ENCODE measurements at places on chromosomes 1 and 21.
A peak's percentile ranks its signal among the peaks of the same experiment; 100 is the strongest.

DNA sequence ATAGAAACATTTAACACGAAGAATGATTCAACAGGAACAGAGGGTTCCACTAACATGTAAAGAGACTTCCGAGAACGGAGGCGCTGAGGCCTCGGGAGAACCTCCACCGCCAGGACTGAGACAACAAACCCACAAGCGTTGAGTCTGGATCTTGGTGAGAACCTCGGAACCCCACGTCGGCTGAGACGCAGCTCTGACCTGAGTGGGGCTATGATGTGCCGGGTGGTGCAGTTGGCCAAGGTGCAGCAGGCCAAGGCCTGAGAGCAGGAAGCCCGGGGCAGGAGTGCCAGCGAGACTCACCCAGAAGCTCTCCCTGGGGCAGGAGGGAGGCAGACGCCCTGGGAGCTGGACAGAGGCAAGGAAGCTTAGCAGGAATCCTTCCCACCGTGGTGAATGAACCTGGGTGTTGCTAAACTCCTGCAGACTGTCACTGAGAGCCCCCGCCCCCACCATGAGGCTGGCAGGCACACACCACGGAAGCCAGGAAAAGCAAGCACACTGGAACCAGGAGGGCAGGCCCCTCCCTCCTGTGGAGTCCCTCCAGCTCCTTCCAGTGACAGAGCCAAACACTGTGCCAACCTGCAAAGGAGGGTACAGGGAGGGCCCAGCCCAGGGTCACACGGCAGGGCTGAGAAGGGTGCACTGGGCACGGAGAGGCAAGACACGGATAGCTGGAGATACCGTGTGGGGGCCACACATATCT, 34.8 kb downstream of the WDR4 start:
- no peak for DNase-seq

DNA sequence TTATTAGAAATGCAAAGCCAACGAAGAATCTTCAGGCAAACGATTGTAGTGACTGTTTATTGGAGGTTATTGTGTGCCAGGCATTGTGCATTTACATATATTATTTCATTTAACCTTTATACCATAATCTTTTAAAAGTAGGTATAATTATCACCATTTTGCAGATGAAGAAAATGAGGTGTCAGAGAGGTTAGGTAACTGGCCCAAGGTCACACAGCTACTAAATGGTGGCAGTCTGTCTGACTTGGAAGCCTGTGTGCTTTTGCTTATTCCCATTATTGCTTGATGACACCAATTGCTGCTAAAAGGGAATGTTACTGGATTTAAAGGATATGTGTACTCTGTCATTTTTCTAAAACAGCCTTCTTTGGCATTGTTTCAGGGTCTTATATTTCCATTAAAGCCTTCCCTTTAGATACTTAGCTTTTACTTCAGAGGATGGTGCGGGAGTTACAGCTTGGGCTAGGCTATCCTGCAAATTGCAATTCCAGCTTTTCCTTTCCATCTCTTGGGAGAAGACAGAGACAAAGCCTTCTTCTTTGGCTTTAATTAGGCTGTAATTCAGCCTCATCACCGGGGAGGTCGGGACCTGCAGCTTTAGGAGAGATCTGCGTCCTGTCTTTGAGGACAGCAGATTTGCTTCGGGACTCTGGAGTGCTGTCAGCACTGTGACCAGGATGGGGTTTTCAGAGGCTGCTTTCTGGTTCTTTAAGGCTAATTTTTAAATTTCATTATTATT, 37.4 kb upstream of the ERRFI1 start:
- no peak for DNase-seq

GRCh38 chr1:205567716-205568115, 63.2 kb downstream of the CDK18 start:
- DNase-seq, result no peak

- no peak for DNase-seq
Measured at GRCh38 chr1:74584185-74584584, 71.8 kb upstream of the LRRC53 start.

DNA sequence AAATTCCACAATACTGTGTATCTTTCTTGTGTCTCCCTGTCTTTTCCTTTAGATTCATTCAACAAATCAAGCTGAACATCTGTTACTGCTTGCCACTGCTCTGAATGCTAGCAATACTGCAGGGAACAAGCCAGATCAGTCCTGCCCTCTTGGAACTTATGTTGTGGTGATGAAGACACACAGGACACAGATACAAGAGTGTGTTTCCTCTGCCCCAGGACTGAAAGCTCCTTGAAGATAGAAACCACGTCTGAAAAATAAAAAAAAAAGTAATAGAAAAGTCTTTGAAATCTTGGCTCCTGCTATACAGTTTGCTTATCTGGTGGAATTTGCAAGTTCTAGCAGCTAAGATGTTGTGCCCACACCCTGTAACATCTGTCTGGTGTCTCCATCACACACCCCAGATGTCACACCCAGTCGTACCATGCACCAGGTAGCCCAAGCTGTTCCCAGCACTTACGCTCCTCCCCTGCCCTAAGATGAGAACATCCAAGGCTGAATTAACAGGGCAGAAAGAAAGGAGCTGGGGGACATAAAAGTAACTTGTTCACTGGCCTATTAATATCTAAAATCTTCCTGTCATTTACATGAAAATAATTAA, 80.2 kb upstream of the GALNT2 start:
- DNase-seq, result no peak

GRCh38 chr21:40117236-40117635, 250.0 kb downstream of the PCP4 start:
- DNase-seq, result no peak

DNA sequence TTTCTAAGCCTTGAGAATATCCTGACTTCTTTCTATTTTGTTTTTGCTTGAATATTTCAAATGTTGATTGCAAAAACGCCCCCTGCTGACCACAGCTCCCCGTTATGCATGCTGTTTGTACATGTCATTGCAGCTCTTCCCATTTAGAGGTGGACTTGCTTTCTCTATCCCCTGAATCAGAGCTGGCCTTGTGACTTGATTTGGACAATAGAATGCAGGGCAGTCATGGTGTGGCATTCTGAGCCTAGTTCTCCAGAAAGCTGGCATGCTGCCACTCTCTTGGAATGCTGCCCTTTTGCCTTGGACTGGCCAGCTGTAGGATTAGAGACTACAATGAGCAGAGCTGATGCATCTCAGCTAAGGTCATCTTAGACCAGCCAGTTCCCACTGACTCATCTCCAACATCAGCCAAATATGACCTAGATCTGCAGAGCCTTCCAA, 1561.5 kb downstream of the MRPL39 start:
- DNase-seq, result peak; percentile 34

All from Caco-2 (cell line).